Jurkat, Clone E6-1 (cell line): ENCODE measurements at places on chromosomes 11 and 22.

- DNase-seq, result peak; percentile 48
These were observed 54.7 kb downstream of the FBXO7 start for GRCh38 chr22:32528984-32529982.

GRCh38 chr11:44982496-44983062, 31.9 kb upstream of the TP53I11 start:
- DNase-seq, result no peak

DNA sequence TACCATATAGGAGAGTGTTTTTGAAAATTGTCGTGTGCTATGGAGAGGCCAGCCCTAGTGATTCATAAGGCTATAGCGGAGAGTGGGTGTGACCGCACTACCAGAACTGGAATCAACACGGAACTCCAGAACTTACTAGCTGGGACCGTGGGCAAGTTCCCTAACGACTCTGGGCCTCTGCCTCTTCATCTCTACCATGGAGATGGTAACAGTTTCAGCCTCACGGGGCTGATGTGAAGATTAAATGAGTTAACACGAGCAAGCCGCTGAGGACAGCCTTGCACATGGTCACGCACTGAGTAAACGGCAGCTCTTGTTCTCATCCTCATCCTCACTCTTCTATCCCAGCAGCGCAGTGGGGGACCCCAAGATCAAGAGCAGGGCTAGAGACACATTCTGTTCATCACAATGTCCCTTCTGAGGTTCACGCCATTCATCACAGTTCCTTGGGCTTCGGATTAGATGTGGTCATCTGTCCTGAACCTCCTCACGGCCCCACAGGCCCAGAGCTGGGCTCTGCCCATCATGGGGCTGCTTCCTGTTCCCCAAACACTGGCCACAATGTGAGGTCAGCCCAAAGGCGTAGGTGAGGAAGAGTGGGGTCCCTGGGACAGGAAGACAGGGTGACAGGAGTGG, 47.2 kb upstream of the CD5 start:
- DNase-seq, result no peak

DNA sequence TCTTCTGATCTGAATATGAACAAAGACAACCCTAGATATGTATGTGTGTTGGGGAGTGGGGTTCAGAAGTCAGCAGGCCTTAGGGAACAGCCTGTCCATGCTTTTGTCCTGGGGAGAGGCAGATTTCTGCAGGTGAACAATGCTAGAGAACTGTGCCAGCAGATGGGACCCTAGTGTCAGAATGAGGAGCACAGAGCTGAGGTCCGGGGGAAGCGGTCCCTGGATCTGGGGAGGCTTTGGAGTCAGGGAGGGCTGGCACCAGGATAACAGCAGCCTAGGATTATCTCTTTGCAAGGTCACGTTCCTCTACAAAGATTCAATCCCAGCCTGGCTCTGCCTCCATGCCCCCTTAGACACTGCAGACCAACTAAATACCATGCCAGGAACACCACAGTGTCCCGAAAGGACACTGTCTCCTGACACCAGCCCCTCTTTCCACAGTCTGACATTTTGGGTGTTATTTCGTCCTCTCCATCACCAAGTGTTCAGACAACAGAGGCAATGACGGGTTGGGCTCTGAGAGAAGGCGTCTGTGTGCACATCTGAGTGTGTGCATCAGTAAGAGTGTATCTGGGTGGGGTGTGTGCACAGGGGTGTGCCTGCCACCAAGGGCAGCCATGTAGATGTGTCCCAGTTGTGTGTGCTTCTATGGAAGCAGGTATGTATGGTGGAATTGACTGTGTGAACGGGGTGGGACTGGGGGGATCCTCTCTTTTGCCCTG, 43.5 kb downstream of the EIF3F start:
- DNase-seq, result no peak

DNA sequence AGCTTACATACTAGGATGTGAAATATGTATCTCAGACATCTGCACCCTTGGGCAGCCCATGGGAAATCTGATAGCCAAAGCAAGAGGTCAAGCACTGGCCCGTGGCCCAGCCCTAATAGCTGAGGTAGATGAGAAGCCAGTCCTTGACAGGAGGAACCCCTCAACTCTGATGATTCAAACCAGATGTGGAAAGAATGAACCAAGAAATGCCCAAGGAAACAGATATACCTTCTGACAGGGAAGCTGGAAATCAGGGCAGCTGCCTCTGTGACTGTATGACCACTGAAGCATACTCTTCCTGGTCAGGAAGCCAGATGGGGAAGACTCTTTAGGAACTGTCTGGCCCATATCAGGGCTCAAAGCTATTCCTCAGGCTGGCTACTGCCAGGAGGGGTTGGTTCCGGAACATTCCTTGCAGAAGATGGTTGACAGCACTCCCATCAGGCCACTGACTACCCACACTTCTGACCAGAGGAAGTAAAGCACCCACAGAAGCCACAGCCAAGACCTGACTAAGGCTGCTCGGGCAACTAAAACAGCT, 124.2 kb downstream of the SWAP70 start:
- no peak for DNase-seq
